Foreskin keratinocyte (primary cell): ENCODE measurements at places on chromosomes 16 and 17. TPM values are rescaled to one million over a fixed set of nuclear protein-coding genes. Genes with fewer than 3 reads are reported as not detected.

The OR1A1 gene
- not detected in 2 replicates for polyA plus RNA-seq

The KRT12 gene
- not detected in 2 replicates for polyA plus RNA-seq

The ITGB3 gene
- 0.01 TPM in 1 of 2 replicates, not detected in the other for polyA plus RNA-seq

The RRAD gene
- polyA plus RNA-seq = 1.7 and 3.1 TPM in 2 replicates

The USP22 gene
- polyA plus RNA-seq = 47.7 and 48.8 TPM in 2 replicates

The FBXW10B gene
- polyA plus RNA-seq = 0.25 and 0.59 TPM in 2 replicates
